ENCODE measurements at places on chromosomes 6 and 20. TPM values are rescaled to one million over a fixed set of nuclear protein-coding genes. Genes with fewer than 3 reads are reported as not detected.

DNA sequence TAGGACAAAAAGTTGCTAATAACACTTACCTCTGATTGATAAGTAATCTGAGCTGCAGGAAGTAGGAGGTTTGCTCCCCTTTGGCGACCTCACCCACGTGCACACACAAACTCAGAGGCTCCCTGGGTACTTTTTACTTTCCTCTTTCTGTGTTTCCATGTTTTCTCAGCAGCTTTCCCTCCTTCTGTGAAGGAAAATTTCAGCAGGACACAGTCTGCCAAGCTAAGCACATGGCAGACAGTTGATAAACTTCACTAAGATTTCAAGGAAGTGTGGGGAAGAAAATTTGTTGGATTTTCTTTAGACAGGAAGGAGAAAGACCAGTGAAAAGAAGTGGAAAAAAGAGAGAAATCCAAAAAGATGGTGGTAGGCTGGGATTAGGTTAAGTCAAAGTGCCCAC, 215.5 kb upstream of the ARG1 start:
- DNase-seq = no peak

DNA sequence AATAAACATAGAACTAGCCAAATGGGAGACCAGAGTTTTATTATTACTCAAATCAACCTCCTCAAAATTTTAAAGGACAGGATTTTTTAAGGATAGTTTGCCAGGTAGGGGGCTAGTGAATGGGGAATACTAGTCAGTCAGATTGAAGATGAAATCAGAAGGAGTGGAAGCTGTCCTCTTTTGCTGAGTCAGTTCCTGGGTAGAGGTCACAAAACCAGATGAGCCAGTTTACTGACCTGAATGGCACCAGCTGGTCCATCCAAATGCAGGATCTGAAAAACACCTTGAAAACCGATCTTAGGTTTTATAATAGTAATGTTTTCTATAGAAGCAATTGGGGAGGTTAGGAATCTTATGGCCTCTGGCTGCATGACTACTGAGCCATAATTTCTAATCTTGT, 558.2 kb downstream of the PKHD1 start:
- DNase-seq = no peak

- DNase-seq = no peak
These were observed 60.5 kb downstream of the HACE1 start for GRCh38 chr6:104799134-104799657.

DNA sequence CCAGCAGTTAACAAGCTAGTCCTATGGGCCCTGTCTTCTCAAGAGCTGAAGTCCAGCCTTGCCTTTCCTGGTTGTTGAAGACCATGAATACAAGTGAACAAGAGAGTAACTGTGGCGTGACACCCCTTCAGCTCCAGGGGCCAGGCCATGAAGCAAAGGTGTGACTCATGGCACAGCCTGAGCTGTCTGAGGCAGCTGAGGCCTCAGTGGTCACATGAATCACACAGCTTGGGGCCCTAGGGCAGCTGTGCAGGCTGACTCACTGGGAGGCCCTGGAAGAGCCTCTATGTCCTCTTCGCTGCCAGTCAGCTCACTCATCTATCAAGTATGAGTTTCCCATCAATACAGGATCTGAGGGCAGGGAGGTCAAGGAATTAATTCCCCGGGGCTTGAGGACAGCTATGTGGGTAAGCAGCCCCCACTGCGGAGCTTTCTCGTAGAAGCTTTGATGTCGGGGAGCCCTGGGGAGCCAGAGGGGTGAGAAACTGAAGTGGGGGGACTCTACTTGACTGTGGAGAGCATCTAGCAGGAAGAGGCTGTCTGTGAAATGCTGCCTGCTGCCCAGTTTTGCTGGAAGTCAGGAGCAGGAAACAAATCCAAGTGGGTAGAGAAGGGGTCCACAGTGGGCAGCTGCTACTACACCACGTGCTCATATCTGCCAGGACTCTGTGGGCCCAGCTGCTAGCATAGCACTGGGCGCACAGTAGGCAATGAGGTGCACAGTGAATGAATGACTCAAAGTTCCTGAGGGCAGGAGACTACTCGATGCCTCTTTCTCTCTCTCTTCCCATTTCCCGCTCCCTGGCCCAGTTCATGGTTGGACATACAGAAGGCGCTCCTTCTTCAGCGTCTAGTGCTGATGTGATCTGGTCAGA, 13.7 kb upstream of the FAM83C start:
- DNase-seq = peak; percentile 99

The CNBD2 gene
- 5.3 TPM for total RNA-seq

The PI16 gene
- not detected for total RNA-seq
